ENCODE measurements at places on chromosomes 6 and 20.

- no peaks in the 10 kb centered on the region for H3K36me3 ChIP-seq
- no peak for DNase-seq
- no peak overlapping the region for H3K4me3 ChIP-seq
- no peak overlapping the region for H3K27ac ChIP-seq
- no peaks in the 10 kb centered on the region for H3K4me1 ChIP-seq
These were observed 86.5 kb upstream of the TNFAIP3 start for GRCh38 chr6:137780447-137781034.

GRCh38 chr20:44273231-44274215 is 26.4 kb downstream of the GDAP1L1 start:
- no peaks in the 10 kb centered on the region for H3K27me3 ChIP-seq
- no peak overlapping the region for H3K4me3 ChIP-seq
- no peak overlapping the region for H3K27ac ChIP-seq

DNA sequence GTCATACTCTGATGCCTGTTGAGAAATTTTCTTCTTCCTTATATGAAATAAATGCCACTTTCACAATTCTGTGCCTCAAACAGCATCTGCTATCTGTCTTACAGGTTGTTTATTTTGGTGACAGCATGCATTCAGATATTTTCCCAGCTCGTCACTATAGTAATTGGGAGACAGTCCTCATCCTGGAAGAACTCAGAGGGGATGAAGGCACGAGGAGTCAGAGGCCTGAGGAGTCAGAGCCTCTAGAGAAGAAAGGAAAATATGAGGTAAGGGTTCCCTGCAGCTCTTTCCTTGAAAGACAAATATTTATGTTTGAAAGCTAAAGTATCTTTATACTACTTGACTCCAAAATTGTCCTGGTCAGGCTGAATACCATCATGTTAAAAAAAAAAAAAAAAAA is 15.8 kb downstream of the TSPYL4 start:
- no peak overlapping the region for H3K4me3 ChIP-seq
- no peaks in the 10 kb centered on the region for H3K4me1 ChIP-seq
- 0 out of 2 replicates have a peak, but pooled peaks cover 4% of the 10 kb centered on the region for H3K36me3 ChIP-seq
- DNase-seq = no peak

DNA sequence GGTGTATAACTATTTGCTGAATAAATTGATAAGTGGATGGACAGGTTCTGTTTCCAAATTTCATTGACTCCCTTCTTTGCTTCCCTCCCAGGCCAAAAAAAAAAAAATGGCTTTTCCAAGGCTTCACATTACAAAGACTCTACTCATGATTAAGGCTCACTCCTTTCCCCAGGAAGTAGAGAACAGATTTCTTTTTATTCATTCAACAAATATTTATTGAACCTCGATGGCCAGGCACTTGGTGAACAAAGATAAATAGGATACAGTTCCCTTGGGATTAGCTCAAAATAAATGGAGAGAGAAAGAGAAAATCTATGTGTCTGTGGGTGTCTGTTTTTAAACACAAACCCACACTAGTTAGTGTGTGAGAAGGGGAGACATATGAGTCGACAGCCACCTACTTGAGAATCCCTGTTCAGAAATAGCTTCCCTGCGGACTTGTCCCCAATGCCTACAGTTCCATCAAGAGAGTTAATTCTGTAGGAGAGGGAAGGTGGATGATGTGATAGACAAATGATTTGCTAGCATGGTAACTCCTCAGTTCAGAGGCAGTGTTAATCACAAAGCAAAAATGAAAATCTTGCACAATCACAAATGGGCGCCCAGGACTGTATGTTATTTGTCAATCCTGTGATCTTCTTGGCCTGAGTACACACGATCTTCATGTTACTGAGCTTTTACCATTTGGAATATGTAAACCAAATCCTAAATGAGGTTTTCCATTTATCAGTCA is 20.3 kb downstream of the TRAF3IP2 start:
- no peak overlapping the region for H3K4me3 ChIP-seq
- no peaks in the 10 kb centered on the region for H3K36me3 ChIP-seq
- no peak overlapping the region for H3K27ac ChIP-seq
- H3K4me1 ChIP-seq = peaks cover 28% of the 10 kb centered on the region
- no peak for DNase-seq

DNA sequence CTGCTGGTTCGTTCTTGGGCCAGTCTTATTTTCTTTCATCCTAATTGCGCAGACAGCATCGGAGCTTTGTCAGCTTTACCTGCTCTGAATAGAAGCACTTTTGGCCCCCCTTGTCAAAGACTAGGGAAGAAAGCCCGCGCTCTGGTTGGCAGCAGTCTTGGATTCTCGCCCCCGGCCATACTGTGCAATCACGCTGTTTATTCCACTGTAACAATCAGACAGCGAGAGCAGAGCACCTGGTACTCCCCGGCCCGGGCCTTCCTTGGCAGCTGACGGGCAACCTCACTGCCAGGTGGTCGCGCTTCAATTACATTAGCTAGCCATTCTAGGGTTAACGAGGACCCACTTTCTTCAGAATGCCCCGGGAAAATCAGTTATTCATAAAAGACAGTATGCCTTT is 72.6 kb downstream of the INSM1 start:
- no peak overlapping the region for H3K27ac ChIP-seq
- H3K4me3 ChIP-seq = no peak overlapping the region
- no peaks in the 10 kb centered on the region for H3K27me3 ChIP-seq
- H3K4me1 ChIP-seq = no peaks in the 10 kb centered on the region
- no peak for DNase-seq

DNA sequence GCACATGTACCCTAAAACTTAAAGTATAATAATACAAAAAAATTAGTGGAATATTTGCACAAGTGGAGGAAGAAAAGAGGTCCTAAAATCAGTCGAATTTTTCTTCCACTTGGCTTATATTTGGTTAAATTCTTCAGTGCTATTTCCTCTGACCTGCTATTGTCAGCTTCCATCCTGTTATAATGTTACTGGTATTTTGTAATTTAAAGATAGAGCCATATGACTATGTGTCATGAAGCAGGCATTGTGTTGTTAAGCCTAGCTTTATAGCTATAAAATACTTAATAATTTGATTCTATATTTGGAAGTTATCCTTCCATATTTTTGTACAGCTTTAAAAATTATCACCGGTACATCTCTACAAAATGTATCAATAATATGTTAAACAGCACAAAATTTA is 455.9 kb upstream of the MARCKS start:
- no peak for DNase-seq
- H3K4me3 ChIP-seq = no peak overlapping the region
- H3K27me3 ChIP-seq = no peaks in the 10 kb centered on the region
- H3K27ac ChIP-seq = no peak overlapping the region
- no peaks in the 10 kb centered on the region for H3K4me1 ChIP-seq

GRCh38 chr20:37871751-37872150 is 31.2 kb upstream of the VSTM2L start:
- no peaks in the 10 kb centered on the region for H3K36me3 ChIP-seq
- DNase-seq = no peak
- no peaks in the 10 kb centered on the region for H3K27me3 ChIP-seq
- H3K4me1 ChIP-seq = no peaks in the 10 kb centered on the region

GRCh38 chr6:119620846-119621555 is 271.4 kb upstream of the MAN1A1 start:
- H3K36me3 ChIP-seq = no peaks in the 10 kb centered on the region
- no peak overlapping the region for H3K4me3 ChIP-seq
- H3K4me1 ChIP-seq = peaks cover 7% of the 10 kb centered on the region

DNA sequence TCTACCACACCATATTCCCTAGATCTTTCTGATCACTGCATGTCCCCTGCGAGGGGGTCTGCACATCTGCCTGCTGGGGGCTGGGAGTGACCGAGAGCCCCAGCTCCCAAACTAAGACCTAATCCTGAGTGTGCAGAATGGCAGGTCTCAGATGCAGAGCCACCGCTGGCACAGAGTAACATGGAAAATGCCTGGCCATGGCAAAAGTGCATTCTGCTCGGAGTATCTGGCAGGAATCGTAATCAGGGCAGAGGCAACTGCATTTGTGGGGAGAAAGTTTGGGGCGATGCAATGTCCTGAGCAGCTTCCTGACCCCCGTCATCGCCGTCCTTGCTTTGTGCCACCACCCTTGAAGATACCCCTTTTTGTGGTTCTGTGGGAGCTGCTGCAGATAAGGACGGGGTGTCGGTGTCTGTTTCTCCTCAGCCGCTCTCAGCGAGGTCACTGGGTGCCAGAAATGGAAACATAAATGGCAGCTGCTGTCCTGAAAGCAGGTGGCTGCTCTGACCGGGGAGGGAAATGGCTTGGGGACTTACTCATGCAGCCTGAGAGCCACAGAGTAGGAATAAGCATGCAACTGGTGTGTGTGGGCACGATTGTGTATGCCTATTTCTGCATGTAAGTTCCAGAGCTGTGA is 157.9 kb downstream of the LY86 start:
- H3K4me1 ChIP-seq = peaks cover 25% of the 10 kb centered on the region
- H3K4me3 ChIP-seq = no peak overlapping the region

- peak within 1 kb of the TSS; percentile 51 for H3K27ac ChIP-seq
- H3K4me3 ChIP-seq = peak within 1 kb of the TSS; percentile 75
- peak; percentile 62 for DNase-seq
- no peaks in the 10 kb centered on the region for H3K36me3 ChIP-seq
These were observed at the start of gene RAD21L1 for GRCh38 chr20:1225783-1226654. TSS of gene RAD21L1 (plus strand) at chr20:1226044. CDS start at chr20:1228454, 2,410 bp downstream.

DNA sequence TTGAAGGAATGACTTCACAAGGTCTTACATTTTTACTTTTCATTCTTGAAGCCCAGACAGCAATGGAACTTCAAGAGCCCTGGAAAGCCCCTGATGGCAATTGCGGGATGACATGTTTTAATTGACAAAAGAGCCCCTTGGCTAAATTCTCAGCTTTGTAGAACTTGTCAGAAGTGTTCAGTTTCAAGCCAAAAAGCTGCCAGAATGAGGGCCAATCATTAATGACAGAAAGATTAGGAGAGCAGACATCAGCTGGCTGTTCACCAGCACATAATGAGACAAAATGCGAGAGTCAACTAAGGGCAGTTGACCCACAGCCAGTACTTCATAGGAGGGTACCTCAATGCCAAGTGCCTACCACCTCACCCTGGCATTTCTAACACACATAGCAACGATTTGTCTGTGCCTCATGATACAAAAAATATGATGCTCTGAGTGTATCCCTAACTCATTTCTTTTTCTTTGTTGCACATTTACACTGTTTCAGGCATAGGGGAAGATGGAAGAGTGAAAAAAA is 243.1 kb downstream of the MYLK4 start:
- DNase-seq = no peak
- H3K27me3 ChIP-seq = no peaks in the 10 kb centered on the region
- no peak overlapping the region for H3K27ac ChIP-seq
- no peak overlapping the region for H3K4me3 ChIP-seq
- no peaks in the 10 kb centered on the region for H3K4me1 ChIP-seq

GRCh38 chr20:50403565-50404418 is 106.4 kb upstream of the PTPN1 start:
- no peak overlapping the region for H3K4me3 ChIP-seq
- H3K4me1 ChIP-seq = peaks cover 6% of the 10 kb centered on the region
- no peaks in the 10 kb centered on the region for H3K27me3 ChIP-seq
- H3K36me3 ChIP-seq = no peaks in the 10 kb centered on the region

DNA sequence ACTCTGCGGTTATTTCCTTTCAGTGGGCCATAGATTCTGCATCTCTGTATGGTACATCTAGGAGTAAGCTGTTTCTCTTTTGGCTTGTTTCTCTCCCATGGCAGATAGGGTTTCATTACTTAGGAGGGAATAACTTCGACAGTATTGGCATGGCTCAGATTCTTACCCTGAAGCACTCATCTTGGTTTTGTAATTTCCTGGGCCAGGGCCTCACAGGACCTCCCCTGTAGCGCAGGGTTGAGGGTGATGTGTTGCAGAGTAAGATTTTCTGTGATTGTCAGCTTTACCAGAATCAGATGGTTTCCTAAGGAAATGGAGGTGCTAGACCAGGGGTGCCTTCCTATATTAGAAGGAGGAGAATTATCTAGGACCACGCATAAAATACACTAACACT is 78.3 kb downstream of the STXBP5 start:
- no peaks in the 10 kb centered on the region for H3K27me3 ChIP-seq
- H3K4me1 ChIP-seq = no peaks in the 10 kb centered on the region
- 0 out of 2 replicates have a peak, but pooled peaks cover 4% of the 10 kb centered on the region for H3K36me3 ChIP-seq
- H3K4me3 ChIP-seq = no peak overlapping the region
- H3K27ac ChIP-seq = no peak overlapping the region

DNA sequence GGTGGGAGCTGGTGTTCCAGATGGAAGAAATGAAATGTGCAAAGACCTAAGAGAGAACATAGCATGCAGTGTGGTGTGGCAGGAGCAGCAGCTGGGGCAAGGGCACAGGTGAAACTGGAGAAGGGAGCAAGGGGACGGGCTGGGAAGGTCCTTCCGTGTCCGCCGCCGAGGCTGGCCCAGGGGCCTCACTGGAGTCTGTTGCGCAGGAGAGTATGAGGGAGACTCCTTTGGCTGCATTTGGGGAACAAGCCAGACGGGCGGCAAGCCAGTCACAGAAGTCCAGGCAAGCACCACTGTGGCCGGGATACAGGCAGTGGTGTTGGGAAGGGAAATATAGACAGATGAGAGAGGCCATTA is 77.7 kb downstream of the GJA10 start:
- H3K36me3 ChIP-seq = no peaks in the 10 kb centered on the region
- no peak for DNase-seq
- no peak overlapping the region for H3K4me3 ChIP-seq
- H3K27me3 ChIP-seq = no peaks in the 10 kb centered on the region
- H3K27ac ChIP-seq = no peak overlapping the region
- H3K4me1 ChIP-seq = no peaks in the 10 kb centered on the region

DNA sequence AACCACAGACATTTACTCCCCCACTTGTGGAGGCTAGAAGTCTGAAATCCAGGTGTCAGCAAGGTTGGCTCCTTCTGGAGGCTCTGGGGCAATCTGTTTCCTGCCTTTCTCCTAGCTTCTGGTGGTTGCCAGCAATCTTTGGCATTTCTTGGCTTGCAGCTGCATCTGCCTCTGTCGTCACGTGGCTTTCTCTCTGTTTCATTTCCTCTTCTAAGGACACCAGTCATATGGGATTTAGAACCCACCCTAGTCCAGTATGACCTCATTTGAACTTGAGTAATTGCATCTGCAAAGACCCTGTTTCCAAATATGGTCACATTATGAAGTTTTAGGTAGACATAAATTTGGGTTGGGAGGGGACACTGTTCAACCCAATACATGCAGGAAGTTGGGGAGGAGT is 56.2 kb upstream of the EPB41L1 start:
- no peaks in the 10 kb centered on the region for H3K36me3 ChIP-seq
- no peak overlapping the region for H3K4me3 ChIP-seq
- no peaks in the 10 kb centered on the region for H3K27me3 ChIP-seq
- H3K4me1 ChIP-seq = peaks cover 49% of the 10 kb centered on the region
- no peak overlapping the region for H3K27ac ChIP-seq

DNA sequence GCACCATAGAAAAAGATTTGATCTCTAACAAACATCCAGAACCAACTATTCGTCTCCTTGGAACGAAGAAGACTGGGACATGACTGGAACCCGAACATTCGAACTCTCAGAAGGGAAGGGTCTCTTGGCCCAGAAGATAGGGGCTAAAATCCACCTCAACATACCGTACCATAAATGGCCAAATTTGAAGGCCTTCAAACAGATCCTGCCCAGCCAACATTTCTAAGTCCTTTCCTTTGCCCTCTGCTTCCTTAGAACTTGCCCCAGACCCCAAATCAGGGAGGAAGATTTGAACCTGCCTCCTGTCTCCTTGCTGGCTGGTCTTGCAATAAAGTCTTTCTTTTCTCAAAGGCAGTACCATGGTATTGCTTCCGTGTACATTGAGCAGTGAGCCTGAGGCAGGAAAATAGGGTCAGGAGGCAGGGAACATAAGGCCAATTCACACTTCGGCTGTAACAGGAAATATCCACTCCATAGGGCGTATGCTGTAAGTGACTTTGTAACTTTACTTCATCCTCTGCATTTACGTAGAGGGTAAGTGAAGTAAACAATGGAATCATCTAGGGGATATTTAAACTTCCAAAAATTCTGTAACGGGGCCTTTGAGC is 1.8 kb upstream of the PXDC1 start:
- no peak for DNase-seq
- no peaks in the 10 kb centered on the region for H3K36me3 ChIP-seq
- no peak overlapping the region for H3K4me3 ChIP-seq
- no peaks in the 10 kb centered on the region for H3K27me3 ChIP-seq
- peaks cover 12% of the 10 kb centered on the region for H3K4me1 ChIP-seq
